ENCODE measurements at places on chromosomes 16 and 17.
A peak's percentile ranks its signal among the peaks of the same experiment; 100 is the strongest.

GRCh38 chr17:81419886-81420768 lies 24.9 kb downstream of the BAHCC1 start:
- DNase-seq, result no peak

- DNase-seq, result no peak
Observed at GRCh38 chr17:73281928-73282327, 20.2 kb upstream of the CPSF4L start.

GRCh38 chr16:88527186-88527936 lies 42.8 kb upstream of the ZC3H18 start:
- no peak for DNase-seq

- peak; percentile 69 for DNase-seq
Observed at GRCh38 chr16:14529010-14529669, 100.9 kb downstream of the PARN start.

GRCh38 chr17:8849311-8850041 lies 18.0 kb downstream of the PIK3R6 start:
- no peak for DNase-seq

DNA sequence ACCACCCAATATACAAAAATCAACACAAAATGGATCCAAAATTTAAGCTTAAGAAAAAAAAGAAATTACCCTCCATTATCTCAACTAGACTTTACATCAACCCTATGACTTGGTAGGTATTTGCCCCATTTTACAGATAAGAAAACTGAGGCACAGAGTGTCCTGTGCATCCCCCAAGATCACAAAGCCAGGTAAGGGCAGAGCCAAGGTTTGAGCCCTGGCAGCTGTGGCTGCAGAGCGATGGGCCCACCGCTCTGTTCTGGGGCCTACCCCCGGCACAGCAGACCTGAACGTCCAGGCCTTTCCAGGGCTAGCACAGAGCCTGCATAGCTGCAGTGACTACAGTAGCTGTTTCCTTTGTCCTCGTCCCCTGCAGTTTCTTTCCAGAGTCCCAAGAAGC lies 417.6 kb downstream of the SOX9 start:
- no peak for DNase-seq

- DNase-seq, result no peak
Observed at GRCh38 chr17:68577497-68577821, 23.7 kb downstream of the FAM20A start.

- DNase-seq, result no peak
Observed at GRCh38 chr16:58026139-58026704, 668 bp downstream of the MMP15 start.
